CD4-positive, alpha-beta T cell (primary cell): ENCODE measurements at places on chromosomes 3 and 15. TPM values are rescaled to one million over a fixed set of nuclear protein-coding genes. Genes with fewer than 3 reads are reported as not detected.
A peak's percentile ranks its signal among the peaks of the same experiment; 100 is the strongest.

Gene TRIM42
- not detected for total RNA-seq

Gene GNB5
- total RNA-seq: 80.3 TPM

Gene ERC2
- not detected for total RNA-seq

Gene PLS1
- 0.63 TPM for total RNA-seq

Gene CALML4
- total RNA-seq: 2.0 TPM

Gene NRG4
- not detected for total RNA-seq

Gene RTP3
- not detected for total RNA-seq

Gene ATP13A5
- total RNA-seq: not detected

DNA sequence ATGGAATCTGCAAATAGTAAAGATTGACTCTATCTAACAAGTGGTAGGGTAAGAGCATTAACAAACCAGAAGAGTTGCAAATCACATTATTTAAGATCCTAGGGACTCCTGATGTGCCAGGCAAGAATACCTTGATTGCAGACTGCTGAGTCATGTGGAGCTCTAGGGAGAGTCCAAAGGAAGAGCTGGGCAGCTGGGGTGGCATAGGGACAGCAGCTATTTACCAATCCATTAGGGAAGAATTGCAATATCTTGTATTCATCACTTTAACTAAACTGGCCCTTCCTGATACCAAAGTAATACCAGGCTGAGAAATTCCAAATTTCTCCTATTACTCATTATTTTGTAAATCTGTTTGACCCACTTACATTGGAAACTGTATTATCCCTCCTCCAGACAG, 52.2 kb upstream of the ACP3 start:
- no peaks in the 10 kb centered on the region for H3K4me1 ChIP-seq
- H3K36me3 ChIP-seq: no peaks in the 10 kb centered on the region
- H3K27ac ChIP-seq: no peak overlapping the region
- no peak overlapping the region for H3K4me3 ChIP-seq
- no peak for DNase-seq
- peaks cover 12% of the 10 kb centered on the region for H3K27me3 ChIP-seq

DNA sequence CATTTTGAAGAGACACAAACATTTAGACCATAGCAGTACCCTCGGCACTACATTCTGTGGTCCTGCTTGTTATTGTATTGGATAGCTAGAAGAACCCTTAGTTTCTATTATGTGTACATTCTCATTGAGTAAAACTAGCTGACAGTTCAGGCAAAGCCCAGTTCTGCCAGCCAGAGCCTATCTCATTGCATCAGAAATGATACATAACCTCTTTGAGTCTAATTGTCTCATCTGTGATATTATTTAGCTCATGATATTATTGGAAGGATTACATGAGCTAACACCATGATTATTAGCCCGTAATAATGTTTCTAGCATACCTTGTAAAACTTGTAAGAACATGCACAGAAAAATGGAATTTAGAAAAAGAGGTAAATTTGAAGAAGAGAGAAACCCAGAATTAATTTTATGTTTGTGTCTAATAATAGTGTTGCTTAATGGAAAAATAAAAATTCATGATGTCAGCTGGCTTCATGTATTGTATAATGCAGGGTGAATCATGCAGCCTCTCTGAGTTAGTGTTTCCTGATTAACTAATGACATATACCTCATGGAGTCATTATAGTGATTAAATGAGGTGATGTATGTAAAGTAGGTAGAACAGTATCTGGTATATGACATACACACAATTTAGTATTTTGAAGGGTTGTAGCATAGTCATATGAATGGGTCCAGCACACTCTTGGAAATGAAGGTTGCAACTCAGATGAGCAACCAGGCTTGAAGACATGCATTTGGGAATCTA, 339.4 kb upstream of the GRM7 start:
- no peak overlapping the region for H3K27ac ChIP-seq
- no peak overlapping the region for H3K4me3 ChIP-seq
- no peaks in the 10 kb centered on the region for H3K4me1 ChIP-seq
- H3K36me3 ChIP-seq: no peaks in the 10 kb centered on the region
- no peaks in the 10 kb centered on the region for H3K27me3 ChIP-seq

DNA sequence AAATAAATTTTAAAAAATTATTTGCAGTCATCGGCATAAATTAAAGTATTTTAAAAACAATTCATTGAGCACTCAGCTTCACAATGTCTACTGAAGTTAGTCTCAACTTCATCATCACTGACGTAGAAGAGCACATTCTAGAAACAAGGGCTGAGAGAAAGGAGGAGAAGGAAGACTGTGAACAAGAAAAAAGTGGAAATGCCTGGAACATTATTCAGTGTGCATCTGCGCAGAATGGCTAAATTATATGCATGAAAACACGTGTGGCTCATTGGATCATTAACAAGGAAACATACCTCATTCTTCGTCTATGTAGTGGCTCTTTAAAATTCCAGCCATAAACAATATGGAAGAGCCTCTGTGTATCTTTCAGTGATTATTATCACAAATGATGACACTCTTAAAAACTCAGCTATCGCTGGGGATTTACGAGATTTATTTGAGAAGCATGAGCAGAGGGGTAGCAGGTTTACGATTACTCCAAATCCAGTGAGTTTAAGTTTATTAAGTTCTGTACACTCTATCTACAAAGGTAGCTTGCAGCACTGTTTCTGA, 404.2 kb upstream of the CDIN1 start:
- H3K27me3 ChIP-seq: no peaks in the 10 kb centered on the region
- H3K36me3 ChIP-seq: no peaks in the 10 kb centered on the region
- no peak overlapping the region for H3K4me3 ChIP-seq
- DNase-seq: no peak
- H3K27ac ChIP-seq: no peak overlapping the region

GRCh38 chr3:133276594-133276993, 123.3 kb upstream of the BFSP2 start:
- H3K27ac ChIP-seq: no peak overlapping the region
- H3K36me3 ChIP-seq: no peaks in the 10 kb centered on the region
- no peak for DNase-seq
- no peaks in the 10 kb centered on the region for H3K4me1 ChIP-seq

DNA sequence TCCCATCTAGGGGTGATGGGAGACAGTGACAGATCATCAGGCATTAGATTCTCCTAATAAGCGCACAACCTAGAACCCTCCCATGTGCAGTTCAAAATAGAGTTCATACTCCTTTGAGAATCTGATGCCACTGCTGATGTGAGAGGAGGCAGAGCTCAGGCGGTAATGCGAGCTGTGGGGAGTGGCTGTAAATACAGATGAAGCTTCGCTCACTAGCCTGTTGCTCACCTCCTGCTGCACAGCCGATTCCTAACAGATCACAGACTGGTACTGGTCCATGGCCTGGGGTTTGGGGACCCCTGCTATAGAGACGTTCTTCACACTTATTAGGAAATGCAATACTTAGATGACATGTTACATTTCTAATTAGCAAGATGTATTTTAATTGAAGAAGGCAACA, 154.4 kb downstream of the CBLB start:
- no peak overlapping the region for H3K4me3 ChIP-seq
- DNase-seq: no peak
- no peaks in the 10 kb centered on the region for H3K4me1 ChIP-seq
- no peak overlapping the region for H3K27ac ChIP-seq
- H3K27me3 ChIP-seq: no peaks in the 10 kb centered on the region

DNA sequence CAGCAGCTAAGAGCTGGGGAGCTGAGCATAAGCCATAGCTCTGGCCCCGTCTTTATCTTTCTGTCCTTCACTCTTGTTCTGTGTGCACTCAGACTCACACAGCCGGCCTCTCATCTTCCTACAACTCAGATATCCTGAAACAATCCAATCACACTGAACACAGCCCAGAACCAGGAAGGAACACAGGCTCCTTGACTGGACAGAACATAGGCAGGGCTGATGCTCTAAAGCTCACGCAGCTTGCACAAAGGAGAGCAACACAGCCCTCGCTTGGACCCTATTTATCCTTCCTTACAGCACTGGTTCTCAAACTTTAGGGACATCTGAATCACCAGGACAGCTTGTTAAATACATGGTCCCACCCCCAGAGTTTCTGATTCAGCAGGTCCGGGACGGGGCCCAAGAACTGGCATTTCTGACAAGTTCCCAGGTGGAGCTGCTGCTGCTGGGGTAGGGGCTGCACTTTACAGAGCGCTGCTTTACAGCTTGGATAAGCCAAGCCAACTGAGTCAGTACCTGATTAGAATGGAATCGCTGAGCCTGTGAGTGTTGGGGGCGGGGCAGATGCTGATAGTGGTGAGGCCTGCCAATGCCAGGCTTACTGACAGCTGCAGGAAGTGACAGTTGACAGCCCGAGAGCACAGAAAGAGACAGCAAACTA, 65.1 kb downstream of the MRPL46 start:
- no peaks in the 10 kb centered on the region for H3K27me3 ChIP-seq
- H3K36me3 ChIP-seq: no peaks in the 10 kb centered on the region
- DNase-seq: no peak
- no peak overlapping the region for H3K4me3 ChIP-seq

DNA sequence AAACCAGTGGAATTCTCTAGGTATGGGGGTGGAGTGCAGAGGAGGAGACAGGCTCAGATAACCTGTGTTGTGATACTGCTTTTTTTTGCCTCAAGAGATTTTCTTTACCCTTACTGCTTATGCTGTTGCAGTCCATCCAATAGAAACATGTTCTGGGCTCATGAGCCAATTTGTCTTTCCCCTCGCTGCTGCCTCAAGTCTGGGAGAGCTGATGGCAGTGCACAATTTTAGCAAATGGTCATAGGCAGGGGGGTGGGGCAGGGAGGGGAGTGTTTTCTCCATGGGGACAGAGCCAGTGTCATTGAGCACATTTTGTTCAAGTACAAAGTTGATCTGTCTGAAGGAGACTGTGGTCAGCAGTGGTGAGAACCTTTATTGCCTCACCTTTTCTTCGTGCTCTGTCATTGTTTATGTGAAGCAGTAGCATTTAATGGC, 134.9 kb downstream of the MBNL1 start:
- DNase-seq: no peak
- no peak overlapping the region for H3K4me3 ChIP-seq
- H3K27ac ChIP-seq: no peak overlapping the region
- H3K4me1 ChIP-seq: peaks cover 29% of the 10 kb centered on the region

- peaks cover 44% of the 10 kb centered on the region for H3K36me3 ChIP-seq
- H3K4me1 ChIP-seq: no peaks in the 10 kb centered on the region
- no peak for DNase-seq
- H3K27me3 ChIP-seq: no peaks in the 10 kb centered on the region
Measured at GRCh38 chr3:4758249-4758860, 220.9 kb upstream of the BHLHE40 start.

DNA sequence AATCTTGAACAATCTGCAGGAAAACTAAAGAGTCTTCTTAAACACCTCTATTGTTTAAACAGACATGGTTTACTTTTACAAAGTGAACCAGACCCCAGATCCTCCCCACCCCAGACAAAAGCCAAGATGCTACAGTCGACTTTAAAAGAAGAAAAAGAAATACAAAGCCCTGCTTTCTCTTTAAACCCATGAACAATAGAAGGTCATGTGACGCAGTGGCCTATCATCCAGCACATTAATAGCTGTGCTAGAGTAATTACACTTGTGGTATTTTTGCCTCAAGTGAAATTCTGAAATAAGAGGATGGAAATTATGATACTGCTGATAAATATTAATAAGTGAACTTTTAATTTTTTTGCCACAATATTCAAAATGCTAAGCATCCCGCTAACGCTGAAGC, 613.4 kb downstream of the FOXP1 start:
- H3K4me1 ChIP-seq: no peaks in the 10 kb centered on the region
- no peak overlapping the region for H3K27ac ChIP-seq
- no peaks in the 10 kb centered on the region for H3K27me3 ChIP-seq
- no peak overlapping the region for H3K4me3 ChIP-seq
- no peak for DNase-seq
- H3K36me3 ChIP-seq: peaks cover 99% of the 10 kb centered on the region

- H3K4me3 ChIP-seq: peak within 1 kb of the TSS; percentile 86
- DNase-seq: peak; percentile 56
- H3K27me3 ChIP-seq: no peaks in the 10 kb centered on the region
- H3K27ac ChIP-seq: peak within 1 kb of the TSS; percentile 94
Measured at GRCh38 chr3:113531826-113532697, at the start of gene SIDT1. Gene SIDT1 (plus strand): TSS chr3:113532555. CDS start chr3:113533022, 467 bp downstream.

DNA sequence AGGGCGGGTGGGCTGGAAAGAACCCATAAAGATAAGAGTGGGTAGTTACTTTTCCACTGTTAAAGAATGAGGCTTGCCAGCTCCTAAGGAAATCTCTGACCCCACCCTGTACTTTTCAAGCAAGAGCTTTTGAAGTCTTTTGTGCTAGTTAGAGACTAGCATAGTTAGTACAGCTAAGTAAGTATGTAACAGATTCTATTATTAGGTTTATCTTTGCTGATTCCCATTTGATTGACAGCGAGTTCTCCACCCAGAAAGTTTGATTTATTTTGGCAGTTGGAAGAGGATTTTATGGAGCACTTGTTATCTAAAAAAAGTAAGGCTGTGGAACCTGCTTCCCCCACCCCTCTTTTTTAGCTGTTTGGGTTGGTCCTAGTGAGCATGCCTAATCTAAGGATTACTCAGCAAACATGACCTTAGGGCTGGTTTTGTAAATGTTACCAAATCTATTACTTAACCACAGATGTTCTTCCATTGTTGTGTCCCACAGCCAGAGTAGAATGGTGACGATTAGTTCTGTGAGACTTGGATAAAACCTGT, 57.6 kb downstream of the FNDC3B start:
- no peaks in the 10 kb centered on the region for H3K27me3 ChIP-seq
- no peaks in the 10 kb centered on the region for H3K4me1 ChIP-seq
- H3K36me3 ChIP-seq: no peaks in the 10 kb centered on the region
- no peak overlapping the region for H3K4me3 ChIP-seq
- no peak for DNase-seq

DNA sequence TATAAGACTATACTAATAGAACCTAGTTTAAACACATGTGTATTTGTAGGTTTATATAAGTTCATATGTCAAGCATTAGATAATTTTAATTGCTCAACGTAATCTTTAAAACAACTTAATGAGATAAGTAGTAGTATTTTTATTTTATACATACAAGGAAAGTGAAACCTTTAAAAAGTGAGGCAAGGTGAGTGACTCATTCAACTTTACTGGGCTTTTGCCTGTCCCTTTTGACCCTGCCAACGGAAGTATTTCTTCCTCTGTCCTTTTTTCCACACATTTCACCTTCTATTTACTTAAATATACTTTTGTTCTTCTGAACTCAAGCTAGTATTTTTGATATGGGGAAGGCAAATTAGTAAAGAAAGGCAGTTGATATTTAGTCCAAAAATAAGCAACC, 78.5 kb downstream of the KBTBD8 start:
- no peak for DNase-seq
- no peaks in the 10 kb centered on the region for H3K27me3 ChIP-seq
- H3K27ac ChIP-seq: no peak overlapping the region
- no peaks in the 10 kb centered on the region for H3K4me1 ChIP-seq
- H3K36me3 ChIP-seq: no peaks in the 10 kb centered on the region
- H3K4me3 ChIP-seq: no peak overlapping the region

GRCh38 chr3:37956723-37957538, 33.7 kb upstream of the VILL start:
- H3K27ac ChIP-seq: peak overlapping the region; percentile 47
- no peaks in the 10 kb centered on the region for H3K36me3 ChIP-seq
- H3K4me3 ChIP-seq: no peak overlapping the region
- no peak for DNase-seq
- H3K27me3 ChIP-seq: no peaks in the 10 kb centered on the region
- peaks cover 18% of the 10 kb centered on the region for H3K4me1 ChIP-seq

GRCh38 chr3:127096256-127097071, 96.5 kb upstream of the PRR23E start:
- no peak for DNase-seq
- H3K4me1 ChIP-seq: no peaks in the 10 kb centered on the region
- H3K36me3 ChIP-seq: no peaks in the 10 kb centered on the region

GRCh38 chr3:23240171-23240785, 37.2 kb downstream of the UBE2E2 start:
- H3K4me3 ChIP-seq: no peak overlapping the region
- H3K27ac ChIP-seq: no peak overlapping the region
- no peak for DNase-seq
- H3K4me1 ChIP-seq: no peaks in the 10 kb centered on the region
- no peaks in the 10 kb centered on the region for H3K36me3 ChIP-seq
